Suprapubic skin (tissue), 4 donors: ENCODE measurements at places on chromosomes 6 and 20.

- peak; percentile 91 for DNase-seq
Measured at GRCh38 chr6:11732036-11732631, 46.5 kb downstream of the ADTRP start.

DNA sequence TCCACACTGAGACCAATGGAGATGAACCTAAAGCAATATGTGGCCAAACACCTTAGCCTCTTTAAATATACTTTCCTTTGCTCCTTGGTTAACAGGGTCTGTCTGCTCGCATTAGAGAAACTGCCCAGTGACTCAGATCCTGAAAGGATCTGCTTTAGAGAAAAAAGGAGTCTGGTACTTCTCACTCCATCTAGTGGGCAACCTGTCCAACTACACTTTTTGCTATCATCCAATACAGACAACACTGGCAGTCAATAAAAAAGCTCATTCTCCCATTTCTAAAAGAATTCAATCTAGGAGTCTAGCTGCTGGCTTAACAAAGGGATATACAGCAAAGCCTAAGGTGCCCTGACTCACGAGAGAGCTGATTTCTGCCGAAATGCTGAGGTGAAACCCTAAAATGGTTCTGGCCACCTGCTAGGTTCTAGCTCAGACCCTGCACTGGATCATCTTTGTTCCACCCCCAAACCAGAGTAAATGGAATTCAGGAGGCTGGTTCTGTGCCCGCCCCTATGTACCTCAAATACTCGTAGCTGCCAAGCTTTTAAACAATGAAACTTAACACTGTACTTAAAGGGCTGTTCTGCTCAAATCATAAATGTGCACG, 11.5 kb downstream of the GNL1 start:
- no peak for DNase-seq

DNA sequence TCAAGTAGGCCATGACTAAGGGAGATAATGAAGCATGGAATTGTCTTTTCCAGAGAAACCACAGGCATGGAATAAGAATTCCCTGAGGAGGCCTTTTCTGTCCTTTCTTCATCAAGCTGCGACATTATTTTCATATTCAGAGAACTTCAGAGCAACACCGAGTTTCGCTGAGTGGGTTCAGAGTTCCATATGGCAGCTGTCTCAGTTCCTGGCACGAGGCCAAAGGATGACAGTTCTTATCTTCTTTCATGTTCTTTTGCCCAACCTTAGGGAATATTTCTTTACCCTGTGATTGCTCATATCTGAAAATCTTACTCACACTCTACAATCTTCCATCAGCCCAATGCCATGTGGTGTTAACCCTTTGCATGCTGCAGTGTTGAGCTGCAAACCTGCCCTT, 135.3 kb upstream of the BMP2 start:
- DNase-seq: no peak

DNA sequence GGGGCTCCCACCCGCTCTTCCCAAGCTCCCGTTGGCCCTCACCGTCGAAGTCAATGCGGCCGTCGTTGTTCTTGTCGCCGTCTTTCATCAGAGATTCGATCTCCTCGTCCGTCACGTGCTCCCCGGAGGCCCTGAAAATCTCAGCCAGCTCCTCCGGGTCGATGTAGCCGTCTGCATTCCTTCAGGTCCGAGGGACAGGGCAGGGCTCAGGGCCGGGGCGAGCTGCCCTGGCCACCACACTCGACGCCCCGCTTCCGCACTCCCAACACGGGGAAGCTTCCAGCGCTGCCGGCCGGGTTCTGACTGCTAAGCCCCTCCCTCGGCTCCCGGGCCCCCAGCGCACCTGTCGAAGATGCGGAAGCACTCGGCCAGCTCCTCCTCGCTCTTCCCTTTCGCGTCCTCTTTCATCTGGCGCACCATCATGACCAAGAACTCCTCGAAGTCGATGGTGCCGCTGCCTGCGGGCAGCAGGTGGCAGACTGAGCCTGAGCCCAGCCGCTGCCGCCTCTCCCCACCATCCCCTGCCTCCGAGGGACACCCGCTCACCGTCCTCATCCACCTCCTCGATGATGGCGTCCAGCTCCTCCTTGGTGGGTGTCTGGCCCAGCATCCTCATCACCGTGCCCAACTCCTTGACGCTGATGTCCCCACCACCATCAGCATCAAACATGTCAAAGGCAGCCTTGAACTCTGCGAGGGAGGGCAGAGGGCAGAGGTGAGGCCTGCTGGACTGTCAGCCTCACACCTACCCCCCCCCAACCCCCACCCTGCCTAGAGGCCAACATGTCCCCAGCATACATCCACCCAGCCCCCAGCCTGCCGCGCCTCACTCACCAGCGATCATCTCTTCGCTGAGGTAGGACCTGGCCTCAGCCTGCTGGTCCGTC, 2.9 kb downstream of the TNNC2 start:
- DNase-seq: no peak
